Cardiac septum (tissue), 1 donor: ENCODE measurements at places on chromosomes 4 and X.

DNA sequence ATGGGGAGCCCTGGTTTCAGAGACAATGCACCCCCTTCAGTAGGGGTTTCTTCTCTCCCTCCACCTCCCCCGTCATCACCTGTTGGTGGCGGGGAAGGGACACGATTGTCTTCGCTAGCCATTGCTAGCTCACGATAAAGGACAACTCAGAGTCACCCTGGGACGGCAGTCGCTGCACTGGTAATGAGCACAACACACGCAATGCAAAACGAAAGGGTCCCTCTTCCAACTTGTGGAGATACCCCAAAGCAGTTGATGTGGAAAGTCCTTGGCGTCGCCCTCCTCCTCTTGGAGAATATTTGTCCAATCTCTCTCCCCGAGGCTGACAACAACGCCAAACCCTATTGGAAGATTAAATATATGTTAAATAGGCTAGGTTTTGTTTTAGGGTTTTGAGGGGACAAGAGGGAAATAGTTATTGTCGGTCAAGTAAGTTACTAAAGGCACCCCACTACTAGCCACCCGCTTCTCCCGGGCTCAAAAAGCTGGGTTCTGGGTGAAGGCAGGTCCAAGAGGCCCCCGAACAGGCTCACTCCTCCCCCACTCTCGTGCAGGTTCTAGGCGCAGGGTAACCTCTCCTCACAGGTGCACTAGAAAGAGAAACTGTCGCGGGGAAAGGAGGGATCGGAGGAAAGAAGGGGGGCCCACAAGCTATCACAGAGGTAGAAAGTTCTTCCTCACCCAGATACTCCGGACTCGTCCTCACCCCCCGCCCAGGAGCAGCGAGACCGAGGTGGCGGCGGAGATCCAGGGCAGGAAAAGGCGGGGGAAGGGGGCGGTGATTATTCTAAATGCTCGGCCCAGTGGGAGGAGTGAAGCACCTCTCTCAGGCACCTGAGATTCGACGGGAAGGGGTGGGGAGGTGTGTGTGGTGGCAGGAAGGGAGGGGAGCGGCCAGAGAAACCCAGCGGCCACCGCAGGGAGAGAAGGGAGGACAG lies at the start of gene LRBA:
Gene LRBA (minus strand): TSS at position 764 of the 938 bp plus-strand sequence. CDS start 642 bp downstream, at position 122.
- DNase-seq = peak; percentile 86

- DNase-seq = no peak
Measured at GRCh38 chrX:9293051-9293496, 171.8 kb upstream of the TBL1X start.

DNA sequence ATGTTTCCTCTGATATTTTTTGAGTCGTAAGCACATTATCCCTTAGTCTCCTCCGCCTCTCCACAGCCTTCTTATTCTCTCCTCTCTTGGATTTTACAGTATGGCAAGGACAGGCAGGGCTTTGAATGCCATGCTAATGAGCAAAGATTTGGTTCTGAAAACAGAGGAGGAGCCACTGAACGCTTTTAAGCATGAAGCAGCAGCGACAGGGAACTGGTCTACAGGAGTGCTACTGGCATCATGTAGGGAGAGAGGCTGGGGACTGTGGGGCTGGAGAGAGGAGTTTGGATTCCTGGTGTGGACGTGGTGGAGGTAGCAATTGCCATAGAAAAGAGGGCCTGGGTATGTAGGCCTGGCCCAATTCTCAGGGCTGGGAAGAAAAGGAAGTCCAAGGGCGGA lies 4.6 kb upstream of the CD99L2 start:
- DNase-seq = peak; percentile 44

DNA sequence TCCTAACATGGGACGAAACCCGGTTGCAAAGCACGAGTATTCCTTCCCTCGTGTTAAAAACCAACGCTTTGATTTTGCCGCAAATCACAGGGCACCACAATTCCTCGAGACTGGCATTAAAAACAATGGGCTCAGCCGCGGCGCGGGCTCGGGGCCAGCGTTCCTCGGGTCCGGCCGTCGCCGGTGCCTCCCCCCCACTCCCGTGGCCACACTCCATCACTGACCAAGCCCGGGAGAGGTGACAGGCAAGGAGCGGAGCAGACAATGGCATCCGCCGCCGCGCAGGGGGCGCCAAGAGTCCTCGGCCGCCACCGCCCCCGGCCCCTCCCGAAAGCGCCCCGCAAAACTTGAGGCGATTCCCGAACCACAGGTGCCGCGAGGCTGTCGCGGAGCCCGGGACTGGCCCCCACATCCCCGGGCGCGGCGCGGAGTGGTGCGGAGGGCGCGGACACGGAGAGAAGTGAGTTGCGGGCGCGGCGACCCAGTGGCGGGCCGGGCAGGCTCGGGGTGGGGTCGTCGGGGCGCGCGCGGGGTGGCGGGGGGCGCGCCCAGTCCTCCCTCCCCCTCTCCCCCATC lies 445 bp downstream of the AP1S2 start:
- peak; percentile 90 for DNase-seq
